ENCODE measurements at places on chromosomes 1 and 21.

- peaks cover 4% of the 10 kb centered on the region for H3K4me1 ChIP-seq
- no peak overlapping the region for H3K4me3 ChIP-seq
- H3K27me3 ChIP-seq, result no peaks in the 10 kb centered on the region
- DNase-seq, result no peak
- no peak overlapping the region for H3K27ac ChIP-seq
- H3K36me3 ChIP-seq, result no peaks in the 10 kb centered on the region
Observed at GRCh38 chr1:167156466-167156865, 62.6 kb downstream of the STYXL2 start.

- H3K4me3 ChIP-seq, result no peak overlapping the region
- peaks cover 9% of the 10 kb centered on the region for H3K36me3 ChIP-seq
- H3K4me1 ChIP-seq, result peaks cover 15% of the 10 kb centered on the region
- no peak overlapping the region for H3K27ac ChIP-seq
- H3K27me3 ChIP-seq, result no peaks in the 10 kb centered on the region
Observed at GRCh38 chr1:180482425-180483275, 19.7 kb downstream of the ACBD6 start.

DNA sequence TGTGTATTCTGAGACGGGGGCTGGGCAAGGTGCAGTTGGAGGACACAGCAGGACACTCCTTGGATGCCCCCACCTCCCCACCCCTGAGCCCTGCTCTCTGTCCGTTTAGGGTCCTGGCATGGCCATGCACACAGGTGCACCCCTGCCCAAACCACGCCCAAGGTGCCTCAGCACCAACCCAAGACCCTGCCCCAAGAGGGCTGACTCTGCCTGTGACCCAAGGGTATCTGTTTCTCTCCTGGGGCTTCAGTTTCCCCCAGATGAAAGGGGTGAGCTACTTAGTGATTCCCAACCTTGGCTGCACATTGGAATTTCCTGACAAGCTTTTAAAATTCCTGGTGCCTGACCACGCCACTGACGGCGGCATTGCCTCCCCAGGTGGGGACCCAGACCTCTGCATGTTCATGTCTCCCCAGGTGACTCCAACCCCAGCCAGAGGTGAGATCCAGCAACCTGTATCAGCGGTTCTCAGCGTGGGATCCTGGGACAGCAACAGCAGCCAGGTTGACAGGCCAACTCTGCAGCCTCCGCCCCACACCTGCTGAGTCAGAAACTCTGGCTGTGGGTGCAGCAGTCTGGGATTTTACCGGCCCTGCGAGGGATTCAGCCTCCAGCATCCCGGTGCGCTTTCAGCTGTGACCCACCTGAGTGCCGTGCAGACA, 483.4 kb downstream of the NPHP4 start:
- no peak overlapping the region for H3K4me3 ChIP-seq
- H3K27me3 ChIP-seq, result no peaks in the 10 kb centered on the region
- DNase-seq, result no peak

DNA sequence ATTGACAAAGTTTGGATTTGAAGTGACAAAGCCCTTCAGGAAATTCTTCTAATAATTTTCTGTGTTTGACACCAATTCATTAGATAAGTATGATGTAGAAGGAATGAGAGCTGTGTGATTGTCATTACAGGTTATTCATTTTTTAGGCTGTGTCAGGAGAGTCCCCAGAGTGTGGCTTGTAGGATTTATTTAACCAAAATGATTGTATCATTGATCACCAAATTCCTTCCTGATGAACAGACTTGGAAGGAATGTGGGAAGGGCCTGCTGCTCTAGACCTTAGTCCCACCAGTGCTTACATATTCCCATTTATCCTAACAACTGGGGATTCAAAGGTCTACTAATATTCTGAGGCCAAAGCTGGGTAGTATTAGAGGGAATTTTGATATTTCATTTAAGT, 383.3 kb upstream of the KAZN start:
- DNase-seq, result no peak
- H3K36me3 ChIP-seq, result peaks cover 6% of the 10 kb centered on the region
- H3K4me1 ChIP-seq, result no peaks in the 10 kb centered on the region

DNA sequence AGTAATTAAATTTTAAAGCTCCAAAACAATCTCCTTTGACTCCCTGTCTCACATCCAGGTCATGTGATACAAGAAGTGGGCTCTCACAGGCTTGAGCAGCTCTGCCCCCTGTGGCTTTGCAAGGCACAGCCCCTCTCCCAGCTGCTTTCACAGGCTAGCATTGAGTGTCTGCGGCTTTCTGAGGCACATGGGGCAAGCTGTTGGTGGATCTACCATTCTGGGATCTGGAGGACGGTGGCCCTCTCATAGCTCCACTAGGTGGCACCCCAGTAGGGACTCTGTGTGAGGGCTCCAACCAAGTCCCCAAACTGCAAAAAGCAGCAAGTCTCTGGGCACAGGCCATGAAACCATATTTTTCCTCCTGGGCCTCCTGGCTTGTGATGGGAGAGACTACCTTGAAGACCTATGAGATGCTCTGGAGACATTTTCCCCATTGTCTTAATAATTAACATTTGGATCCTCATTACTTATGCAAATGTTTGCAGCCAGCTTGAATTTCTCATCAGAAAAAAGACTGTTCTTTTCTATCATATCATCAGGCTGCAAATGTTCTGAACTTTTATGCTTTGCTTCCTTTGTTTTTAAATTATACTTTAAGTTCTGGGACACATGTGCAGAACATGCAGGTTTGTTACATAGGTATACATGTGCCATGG, 554.1 kb upstream of the OLFM3 start:
- H3K27ac ChIP-seq, result no peak overlapping the region
- H3K27me3 ChIP-seq, result no peaks in the 10 kb centered on the region
- DNase-seq, result no peak
- H3K36me3 ChIP-seq, result peaks cover 8% of the 10 kb centered on the region
- H3K4me3 ChIP-seq, result no peak overlapping the region

DNA sequence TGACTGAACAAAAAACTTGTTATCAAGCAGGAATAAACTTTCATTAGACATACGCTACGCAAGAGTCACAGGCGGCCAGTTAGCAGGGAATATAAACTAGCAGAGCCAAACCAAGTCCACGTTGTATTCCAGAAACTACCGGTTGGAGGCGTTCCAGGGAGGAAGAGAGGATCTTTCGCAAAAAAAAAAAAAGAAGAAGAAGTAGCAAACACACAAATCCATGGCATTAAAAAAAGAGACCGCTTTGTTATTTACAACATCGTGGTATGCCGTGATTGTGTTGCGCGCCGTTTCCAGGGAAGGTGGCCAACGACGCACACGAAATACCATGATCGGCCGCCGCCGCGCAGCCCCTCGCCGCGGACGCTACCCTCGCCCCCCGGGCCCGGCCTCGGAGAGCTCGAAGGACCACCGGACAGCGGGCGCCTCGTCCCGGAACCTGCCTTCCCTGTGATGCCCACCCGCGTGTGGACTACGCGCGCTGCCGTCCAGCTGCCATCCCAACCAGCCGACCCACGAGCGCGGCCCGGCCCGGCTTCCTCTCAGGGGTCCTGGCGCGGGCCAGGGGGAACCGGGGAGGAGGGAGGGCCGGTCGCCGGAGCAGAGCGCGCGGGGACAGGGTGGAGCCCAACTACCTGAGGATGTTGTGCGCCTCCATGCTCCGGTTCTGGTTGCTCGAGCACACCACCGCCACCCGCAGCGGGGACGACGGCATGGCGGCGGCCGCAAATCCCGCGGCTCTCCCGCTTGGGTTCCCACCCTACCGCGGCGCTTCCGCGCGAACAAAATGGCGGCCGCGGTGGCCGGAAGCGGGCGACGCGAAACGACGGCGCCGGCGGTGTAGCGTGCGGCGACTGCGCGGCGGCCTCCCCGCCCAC, 581 bp downstream of the SSU72 start:
- peak; percentile 79 for DNase-seq
- peaks cover 31% of the 10 kb centered on the region for H3K4me1 ChIP-seq
- H3K27me3 ChIP-seq, result no peaks in the 10 kb centered on the region
- peak overlapping the region; percentile 97 for H3K27ac ChIP-seq
- H3K4me3 ChIP-seq, result peak overlapping the region; percentile 99

DNA sequence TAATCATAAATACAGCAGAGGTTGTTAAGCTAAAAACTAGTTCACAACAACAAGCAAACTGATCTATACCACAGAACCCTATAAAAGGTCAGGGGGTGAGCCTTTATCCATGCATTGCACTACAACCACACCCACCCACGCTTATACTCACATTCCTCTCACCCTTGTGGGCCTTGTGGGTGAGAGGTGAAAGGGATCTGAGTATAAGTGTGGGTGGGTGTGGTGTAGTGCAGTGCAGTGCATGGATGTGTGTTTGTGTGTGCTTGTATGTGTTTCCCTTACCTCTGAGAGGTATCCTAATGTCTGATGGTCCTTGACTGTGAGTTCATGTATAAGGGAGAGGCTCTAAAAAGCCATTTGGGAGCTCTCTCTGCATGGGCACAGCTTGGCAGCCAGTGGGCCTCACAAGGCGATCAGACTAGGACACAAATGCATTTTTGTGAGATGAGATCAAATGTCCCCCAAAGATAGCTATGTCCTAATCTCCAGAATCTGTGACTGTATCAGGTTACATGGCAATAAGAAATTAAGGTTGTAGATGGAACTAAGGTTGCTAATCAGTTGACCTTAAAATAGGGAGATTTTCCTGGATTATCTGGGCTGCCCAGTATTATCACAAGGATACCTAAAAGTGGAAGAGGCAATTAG, 95.5 kb upstream of the DPT start:
- DNase-seq, result peak; percentile 63
- no peak overlapping the region for H3K27ac ChIP-seq
- H3K27me3 ChIP-seq, result peaks cover 4% of the 10 kb centered on the region
- H3K4me1 ChIP-seq, result peaks cover 23% of the 10 kb centered on the region
- no peaks in the 10 kb centered on the region for H3K36me3 ChIP-seq

All from natural killer cell treated with Interleukin-12 subunit alpha and Interleukin-12 subunit beta and Interleukin-15 and Interleukin-18, amount 100 ng/mL, for 72 hours (primary cell).